ENCODE measurements at places on chromosomes 6 and 20. TPM values are rescaled to one million over a fixed set of nuclear protein-coding genes. Genes with fewer than 3 reads are reported as not detected.

GRCh38 chr6:15936503-15936902, 192.4 kb upstream of the MYLIP start:
- no peaks in the 10 kb centered on the region for H3K27me3 ChIP-seq
- no peak for DNase-seq
- H3K4me3 ChIP-seq = no peak overlapping the region
- no peaks in the 10 kb centered on the region for H3K4me1 ChIP-seq
- H3K36me3 ChIP-seq = no peaks in the 10 kb centered on the region

GRCh38 chr20:17651760-17652388, 30.2 kb downstream of the RRBP1 start:
- H3K4me3 ChIP-seq = no peak overlapping the region
- peaks cover 46% of the 10 kb centered on the region for H3K4me1 ChIP-seq
- no peaks in the 10 kb centered on the region for H3K27me3 ChIP-seq
- H3K27ac ChIP-seq = no peak overlapping the region

DNA sequence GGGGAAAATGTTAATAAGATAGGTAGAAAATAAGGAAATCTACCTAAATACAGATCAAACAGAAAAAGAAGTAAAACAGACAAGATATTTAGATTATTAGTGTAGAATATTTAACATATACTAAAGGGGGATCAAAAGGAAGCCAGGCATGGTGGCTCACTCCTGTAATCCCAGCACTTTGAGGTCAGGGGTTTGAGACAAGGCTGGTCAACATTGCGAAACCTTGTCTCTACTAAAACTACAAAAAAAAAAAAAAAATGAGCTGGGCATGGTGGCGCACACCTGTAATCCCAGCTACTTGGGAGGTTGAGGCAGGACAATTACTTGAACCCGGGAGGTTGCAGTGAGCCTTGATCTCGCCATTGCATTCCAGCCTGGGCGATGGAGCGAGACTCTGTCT, 55.5 kb downstream of the AFDN start:
- no peaks in the 10 kb centered on the region for H3K27me3 ChIP-seq
- H3K27ac ChIP-seq = no peak overlapping the region
- no peak overlapping the region for H3K4me3 ChIP-seq
- H3K4me1 ChIP-seq = no peaks in the 10 kb centered on the region
- peaks cover 45% of the 10 kb centered on the region for H3K36me3 ChIP-seq
- DNase-seq = no peak

The SLC52A3 gene
- 0.37 TPM for total RNA-seq

GRCh38 chr20:23160536-23161243, 74.6 kb upstream of the CD93 start:
- H3K36me3 ChIP-seq = no peaks in the 10 kb centered on the region
- H3K27me3 ChIP-seq = no peaks in the 10 kb centered on the region
- no peak overlapping the region for H3K4me3 ChIP-seq
- no peak for DNase-seq

The BMP7 gene
- total RNA-seq = not detected

- no peaks in the 10 kb centered on the region for H3K36me3 ChIP-seq
- no peak overlapping the region for H3K27ac ChIP-seq
- no peak for DNase-seq
- H3K27me3 ChIP-seq = no peaks in the 10 kb centered on the region
Measured at GRCh38 chr6:26394289-26394688, 7.8 kb upstream of the BTN3A1 start.

The SAPCD1 gene
- not detected for total RNA-seq

The BLTP3A gene
- 34.7 TPM for total RNA-seq

DNA sequence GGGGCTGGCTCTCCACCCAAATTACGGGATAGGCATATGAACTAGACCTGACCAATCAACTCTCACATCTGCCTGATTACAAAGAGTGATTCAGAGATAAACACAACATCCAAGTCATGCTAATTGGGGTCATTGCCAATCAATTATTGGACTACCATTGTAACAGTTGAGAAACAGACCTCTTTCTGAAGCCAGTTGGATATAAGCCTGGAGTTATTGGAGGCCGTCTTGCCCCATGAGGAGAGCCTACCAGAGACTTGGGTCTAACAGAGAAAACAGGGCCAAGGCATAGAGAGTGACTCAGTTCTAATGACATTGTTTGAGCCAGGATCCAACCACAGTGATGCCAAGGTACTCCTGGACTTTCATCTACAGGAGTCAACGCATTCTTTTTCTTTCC, 39.4 kb upstream of the HIVEP2 start:
- H3K27ac ChIP-seq = no peak overlapping the region
- H3K27me3 ChIP-seq = no peaks in the 10 kb centered on the region
- H3K4me1 ChIP-seq = no peaks in the 10 kb centered on the region
- DNase-seq = no peak
- no peak overlapping the region for H3K4me3 ChIP-seq

The MYB gene
- 0.28 TPM for total RNA-seq

DNA sequence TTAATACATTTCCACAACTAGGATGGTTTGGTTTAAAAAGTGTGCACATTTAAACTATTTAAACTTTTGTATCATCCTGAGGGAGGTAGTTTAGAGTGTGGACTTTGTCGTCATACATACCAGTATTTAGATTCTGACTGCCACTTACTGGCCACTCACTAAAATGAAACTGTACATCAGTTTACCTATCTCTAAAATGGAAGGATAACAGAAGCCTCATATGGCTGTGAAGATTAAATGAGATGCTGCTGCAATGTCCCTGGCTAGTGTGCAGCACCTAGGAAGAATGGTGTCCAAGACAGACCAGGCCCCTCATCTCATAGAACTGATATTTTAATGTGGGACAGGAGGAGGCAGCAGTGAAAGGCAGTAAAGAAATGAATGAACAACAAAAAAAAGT, 12.0 kb upstream of the PKIG start:
- peaks cover 33% of the 10 kb centered on the region for H3K4me1 ChIP-seq
- no peak for DNase-seq
- no peaks in the 10 kb centered on the region for H3K36me3 ChIP-seq
- H3K27me3 ChIP-seq = no peaks in the 10 kb centered on the region
- no peak overlapping the region for H3K27ac ChIP-seq

- no peak for DNase-seq
- H3K27ac ChIP-seq = no peak overlapping the region
- no peaks in the 10 kb centered on the region for H3K36me3 ChIP-seq
- H3K27me3 ChIP-seq = no peaks in the 10 kb centered on the region
- no peaks in the 10 kb centered on the region for H3K4me1 ChIP-seq
Measured at GRCh38 chr6:139868576-139868975, 494.1 kb upstream of the CITED2 start.

GRCh38 chr20:48096957-48097890, 311.9 kb upstream of the SULF2 start:
- DNase-seq = no peak
- H3K36me3 ChIP-seq = no peaks in the 10 kb centered on the region
- H3K4me3 ChIP-seq = no peak overlapping the region

The CABLES2 gene
- 3.0 TPM for total RNA-seq

DNA sequence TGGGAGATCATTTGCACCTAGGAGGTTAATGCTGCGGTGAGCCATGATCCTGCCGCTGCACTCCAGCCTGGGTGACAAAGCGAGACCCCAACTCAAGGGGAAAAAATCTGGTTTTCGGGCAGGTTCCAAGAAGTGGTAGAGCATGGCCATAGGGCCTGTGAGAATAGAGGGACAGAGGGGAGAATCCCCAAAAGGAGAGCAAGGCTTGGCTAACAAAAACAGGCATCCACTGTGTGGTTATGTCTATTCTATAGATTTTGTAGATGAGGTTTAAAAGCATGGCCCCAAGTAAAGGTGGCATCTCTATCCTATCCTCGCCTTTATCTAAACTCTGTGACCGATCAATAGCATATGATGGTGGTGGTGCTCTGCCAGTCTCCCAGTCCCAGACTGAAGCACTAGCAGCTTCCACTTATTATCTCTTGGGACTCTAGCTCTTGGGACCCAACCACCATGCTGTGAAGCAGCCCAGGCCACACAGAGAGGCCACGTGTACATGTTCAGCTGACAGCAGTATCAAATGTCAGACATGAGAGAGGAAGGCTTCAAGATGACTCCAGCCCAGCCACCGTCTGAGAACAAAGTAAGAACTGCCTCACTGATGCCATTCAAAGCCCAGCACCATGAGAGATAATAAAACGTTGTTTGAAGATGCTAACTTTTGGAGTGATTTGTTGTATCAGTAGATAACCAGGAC, 27.7 kb downstream of the EIF2S2 start:
- H3K4me1 ChIP-seq = peaks cover 24% of the 10 kb centered on the region
- H3K27me3 ChIP-seq = no peaks in the 10 kb centered on the region
- no peak overlapping the region for H3K4me3 ChIP-seq
- DNase-seq = no peak
- peaks cover 13% of the 10 kb centered on the region for H3K36me3 ChIP-seq
- peak overlapping the region; percentile 14 for H3K27ac ChIP-seq

DNA sequence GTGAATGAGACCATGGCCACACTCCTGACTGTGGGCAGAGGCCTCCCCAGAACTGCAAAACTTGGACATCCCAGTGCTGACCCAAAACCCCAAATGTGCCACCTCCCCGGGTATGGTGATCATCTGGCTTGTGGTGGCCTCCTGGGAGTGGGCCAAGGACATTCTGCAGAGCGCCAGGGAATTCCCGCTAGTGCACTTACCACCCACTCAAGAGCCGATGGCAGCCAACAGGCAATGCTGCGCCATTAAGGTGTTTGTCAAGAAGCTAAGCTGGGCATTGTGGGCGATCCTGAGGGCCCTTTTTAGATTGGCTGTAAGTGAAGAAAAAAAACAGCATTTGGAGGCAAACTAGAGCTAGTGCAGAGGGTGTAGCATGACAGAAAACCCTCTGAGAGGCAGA, 9.4 kb downstream of the MMP24 start:
- H3K36me3 ChIP-seq = no peaks in the 10 kb centered on the region
- no peaks in the 10 kb centered on the region for H3K27me3 ChIP-seq
- no peak overlapping the region for H3K4me3 ChIP-seq
- no peaks in the 10 kb centered on the region for H3K4me1 ChIP-seq
- no peak for DNase-seq
- no peak overlapping the region for H3K27ac ChIP-seq

- peak overlapping the region; percentile 90 for H3K27ac ChIP-seq
- H3K27me3 ChIP-seq = no peaks in the 10 kb centered on the region
- peak overlapping the region; percentile 83 for H3K4me3 ChIP-seq
- peaks cover 13% of the 10 kb centered on the region for H3K4me1 ChIP-seq
- H3K36me3 ChIP-seq = no peaks in the 10 kb centered on the region
Measured at GRCh38 chr6:26021350-26022131, 58.9 kb downstream of the TRIM38 start.

DNA sequence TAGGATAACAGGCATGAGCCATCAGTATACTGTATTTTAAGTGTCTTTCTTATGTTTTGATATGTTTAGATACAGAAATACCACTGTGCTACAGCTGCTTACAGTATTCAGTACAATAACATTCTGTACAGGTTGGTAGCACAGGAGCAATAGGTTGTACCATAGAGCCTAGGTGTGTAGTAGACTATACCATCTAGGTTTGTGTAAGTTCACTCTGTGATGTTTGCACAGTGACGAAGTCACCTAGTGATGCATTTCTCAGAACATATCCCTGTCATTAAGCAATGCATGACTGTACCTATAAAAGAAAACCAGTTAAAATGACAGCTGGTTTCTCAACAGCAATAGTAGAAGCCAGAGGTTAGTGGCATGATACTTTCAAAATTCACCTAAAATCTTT, 3.0 kb upstream of the ZBTB24 start:
- H3K4me1 ChIP-seq = peaks cover 12% of the 10 kb centered on the region
- H3K27me3 ChIP-seq = no peaks in the 10 kb centered on the region
- no peak for DNase-seq
- H3K27ac ChIP-seq = no peak overlapping the region
- H3K36me3 ChIP-seq = peaks cover 2% of the 10 kb centered on the region

The CCN6 gene
- not detected for total RNA-seq

DNA sequence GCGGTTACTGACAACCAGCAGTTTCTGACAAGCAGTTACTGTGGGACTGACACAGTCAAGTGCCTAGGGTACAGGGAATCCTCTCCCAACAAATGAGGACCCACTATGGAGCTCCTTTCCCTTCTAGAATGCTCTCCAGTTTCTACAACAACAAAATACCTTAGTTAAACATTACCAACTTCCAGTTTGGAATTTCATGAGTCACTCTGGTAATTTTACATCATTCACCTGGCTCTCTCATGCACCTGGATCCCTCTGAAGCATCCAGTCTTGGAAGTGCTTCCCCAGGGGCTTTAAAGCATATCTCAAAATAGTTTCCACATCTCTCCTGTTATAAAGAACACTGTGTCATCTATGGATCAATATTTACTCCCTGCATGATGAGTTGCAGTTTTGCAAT, 286.7 kb upstream of the SPTLC3 start:
- H3K4me3 ChIP-seq = no peak overlapping the region
- no peak overlapping the region for H3K27ac ChIP-seq
- no peak for DNase-seq
- H3K36me3 ChIP-seq = no peaks in the 10 kb centered on the region

DNA sequence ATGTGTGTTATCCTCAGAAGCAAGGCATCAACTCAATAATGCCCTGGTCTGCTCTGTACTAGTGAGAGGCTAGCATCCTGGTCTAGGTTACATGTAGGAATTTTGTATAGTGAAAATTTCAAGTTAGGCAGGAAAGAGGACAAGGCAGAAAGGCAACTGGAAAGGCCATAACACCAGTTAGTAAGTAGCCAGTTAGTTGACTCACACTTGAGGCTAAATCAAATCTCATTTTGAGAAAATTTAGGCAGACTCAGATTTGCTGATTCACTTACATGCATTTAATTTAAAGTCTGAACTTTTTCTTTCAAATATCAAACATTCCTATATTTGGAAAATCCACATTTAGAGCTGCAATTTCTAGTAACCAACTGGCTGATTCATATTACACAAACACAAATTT, 184.5 kb upstream of the TCF21 start:
- no peaks in the 10 kb centered on the region for H3K27me3 ChIP-seq
- no peaks in the 10 kb centered on the region for H3K4me1 ChIP-seq
- no peak overlapping the region for H3K27ac ChIP-seq
- H3K4me3 ChIP-seq = no peak overlapping the region

- no peaks in the 10 kb centered on the region for H3K36me3 ChIP-seq
- H3K27ac ChIP-seq = no peak overlapping the region
- no peaks in the 10 kb centered on the region for H3K4me1 ChIP-seq
- no peaks in the 10 kb centered on the region for H3K27me3 ChIP-seq
- DNase-seq = no peak
Measured at GRCh38 chr6:53464483-53464882, 80.4 kb downstream of the GCLC start.

DNA sequence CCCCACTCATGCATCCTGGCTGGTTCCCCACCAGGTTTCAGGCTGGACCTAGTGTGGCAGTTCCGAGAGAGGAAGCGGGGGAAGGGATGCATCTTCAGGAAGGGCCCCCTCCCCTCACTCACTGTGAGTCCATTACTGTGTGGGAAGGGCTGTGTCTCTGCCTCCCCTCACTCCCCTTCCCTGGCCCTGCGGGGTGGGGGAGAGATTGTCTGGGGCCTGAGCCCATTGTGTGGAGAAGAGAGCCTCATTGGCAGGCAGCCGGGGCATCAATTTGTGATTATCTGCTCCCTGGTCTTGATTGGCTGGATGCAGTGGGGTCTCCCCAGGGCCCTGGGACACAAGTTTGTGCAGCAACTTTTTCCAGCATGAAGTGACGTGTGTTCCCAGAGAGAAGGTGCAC, 4.1 kb upstream of the MYT1 start:
- peaks cover 74% of the 10 kb centered on the region for H3K27me3 ChIP-seq
- no peak overlapping the region for H3K27ac ChIP-seq
- no peak overlapping the region for H3K4me3 ChIP-seq
